ENCODE measurements at places on chromosomes 7 and 10.
A peak's percentile ranks its signal among the peaks of the same experiment; 100 is the strongest.

DNA sequence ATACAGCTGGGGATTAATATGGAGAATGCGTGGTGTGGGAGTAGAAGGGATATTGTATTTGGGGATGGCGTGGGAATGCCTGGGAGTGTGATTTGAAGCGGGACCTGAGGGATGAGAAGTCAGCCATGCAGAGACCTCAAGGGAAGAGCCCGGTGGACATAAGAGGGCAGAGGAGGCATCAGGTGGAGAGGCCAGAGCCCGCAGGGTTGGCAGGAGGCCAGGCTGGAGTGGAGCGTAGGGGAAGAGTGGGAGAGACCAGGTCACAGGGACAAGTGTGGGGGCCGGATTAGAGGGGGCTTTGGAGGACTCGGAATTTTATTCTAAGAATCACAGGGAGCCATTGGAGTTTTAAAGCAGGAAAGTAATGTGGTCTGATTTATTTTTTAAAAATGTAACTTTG is 2.0 kb downstream of the NDUFB2 start:
- DNase-seq: no peak

DNA sequence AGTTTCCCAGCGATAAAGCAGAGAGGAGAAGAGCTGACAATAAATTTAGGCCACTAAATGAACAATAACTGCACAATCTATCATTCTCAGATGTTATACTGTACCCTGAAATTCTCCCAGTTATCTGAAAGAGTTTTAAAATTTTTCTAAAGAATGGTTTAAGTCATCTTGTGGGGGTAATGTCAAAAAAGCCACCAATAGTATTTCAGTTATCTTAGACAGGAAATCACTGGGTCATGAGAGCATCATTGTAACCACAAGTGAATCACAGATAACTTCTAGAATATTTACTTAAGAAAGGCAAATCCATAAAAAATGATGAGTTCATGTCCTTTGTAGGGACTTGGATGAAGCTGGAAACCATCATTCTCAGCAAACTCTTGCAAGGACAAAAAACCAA is 147.1 kb downstream of the DNAJB9 start:
- DNase-seq: no peak

DNA sequence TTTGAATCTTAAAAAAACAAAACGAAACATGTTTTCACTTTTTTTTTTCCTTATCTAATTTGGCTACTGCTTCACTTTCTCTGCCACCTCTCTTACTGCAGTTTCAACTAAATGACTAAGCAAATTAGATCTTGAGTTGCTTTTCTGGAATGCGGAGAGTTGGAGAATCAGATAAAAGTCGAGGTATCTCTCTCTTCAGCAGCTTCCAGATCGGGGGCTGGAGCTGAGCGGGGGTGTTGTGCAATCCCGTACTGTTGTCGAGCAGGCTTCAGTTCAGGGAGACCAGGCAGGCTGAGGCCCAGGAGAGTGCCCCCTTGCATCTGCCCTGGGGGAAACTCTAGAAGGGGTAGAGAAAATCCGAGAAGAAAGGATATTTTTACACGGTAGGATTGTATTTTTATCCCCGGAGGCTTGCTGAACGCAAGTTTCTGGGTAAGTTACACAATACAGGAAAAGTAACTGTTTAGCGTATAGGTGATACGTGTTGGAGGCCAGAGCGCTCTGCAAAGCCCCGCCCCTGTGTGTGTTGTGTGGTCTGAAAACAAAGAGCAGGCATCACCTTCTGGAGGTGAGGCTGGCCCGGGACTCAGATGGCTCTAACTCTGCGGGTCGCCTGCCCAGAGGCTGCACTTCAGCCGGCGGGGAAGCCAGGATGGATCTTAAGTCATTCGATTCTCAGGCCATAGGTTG is 116.6 kb downstream of the KLF6 start:
- DNase-seq: peak; percentile 69

GRCh38 chr7:140245611-140246105 is 68.9 kb upstream of the KDM7A start:
- DNase-seq: no peak

DNA sequence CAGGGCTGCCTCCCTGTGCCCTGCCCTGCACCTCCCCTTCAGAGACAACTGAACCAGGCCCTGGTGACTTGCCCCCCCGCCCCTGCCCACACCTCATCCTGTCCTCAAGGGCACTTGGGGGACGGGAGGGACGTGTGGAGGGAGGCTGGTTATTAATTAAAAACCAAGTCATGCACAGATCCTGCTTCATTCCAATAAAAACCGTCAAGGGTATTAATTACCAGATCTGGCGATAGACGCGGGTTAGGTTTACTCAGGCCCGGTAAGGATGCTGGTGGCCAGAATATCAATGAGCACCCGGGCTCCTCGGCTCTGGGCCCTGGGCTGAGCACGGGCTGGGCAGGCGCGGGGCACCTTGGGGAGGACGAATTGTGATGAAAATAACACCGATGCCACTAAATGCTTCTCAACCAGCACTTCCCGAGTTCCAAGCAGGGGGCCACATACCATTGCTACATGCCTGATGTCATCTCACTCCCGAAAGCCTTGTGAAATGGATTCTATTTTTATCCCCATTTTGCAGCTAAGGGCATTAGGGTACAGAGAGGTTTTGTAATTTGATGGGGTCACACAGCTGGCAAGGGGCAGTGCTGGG is 24.5 kb upstream of the GTF2IRD1 start:
- no peak for DNase-seq

DNA sequence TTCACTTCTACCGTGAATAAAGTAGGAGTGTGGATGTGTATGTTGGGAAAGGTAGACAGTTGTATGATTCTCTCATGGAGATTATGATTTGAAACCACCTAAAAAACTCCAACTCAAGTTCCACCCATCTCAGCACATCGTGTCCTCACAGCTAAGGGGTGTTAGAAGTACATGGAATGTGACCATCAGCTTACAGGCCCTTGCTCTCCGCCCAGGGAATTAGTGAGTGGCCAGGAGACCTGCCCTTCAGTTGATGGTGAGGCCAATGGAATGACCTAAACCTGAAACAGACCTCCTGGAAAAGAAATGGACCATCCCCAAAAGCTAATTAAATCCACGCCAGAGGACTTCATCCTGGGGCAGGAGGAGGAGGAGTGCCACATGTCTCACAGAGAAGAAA is 2.1 kb upstream of the WNT2 start:
- no peak for DNase-seq

DNA sequence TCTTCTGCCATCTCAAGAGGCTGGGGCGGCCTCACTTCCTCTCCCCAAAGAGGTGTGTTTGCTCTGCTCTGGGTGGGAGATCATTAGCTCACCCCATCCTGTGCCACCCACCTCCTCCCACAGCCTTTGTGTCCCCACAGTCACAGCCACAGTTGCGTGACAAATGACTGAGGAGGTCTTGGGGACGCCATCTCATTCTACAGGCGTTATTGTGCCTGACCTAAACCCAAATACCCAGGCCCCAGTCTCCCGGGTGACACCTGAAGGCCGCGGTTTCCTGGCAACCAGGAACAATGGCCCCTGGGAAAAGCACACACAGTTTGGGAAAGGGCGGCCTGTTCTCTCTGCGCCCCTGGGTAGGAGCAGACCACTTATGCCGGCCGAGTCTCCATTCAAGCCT is 51.6 kb downstream of the SLIT1 start:
- DNase-seq: no peak

Data from HuH-7.5 (cell line).